C1 segment of cervical spinal cord (tissue), 14 donors: ENCODE measurements at places on chromosomes 3 and 15.

DNA sequence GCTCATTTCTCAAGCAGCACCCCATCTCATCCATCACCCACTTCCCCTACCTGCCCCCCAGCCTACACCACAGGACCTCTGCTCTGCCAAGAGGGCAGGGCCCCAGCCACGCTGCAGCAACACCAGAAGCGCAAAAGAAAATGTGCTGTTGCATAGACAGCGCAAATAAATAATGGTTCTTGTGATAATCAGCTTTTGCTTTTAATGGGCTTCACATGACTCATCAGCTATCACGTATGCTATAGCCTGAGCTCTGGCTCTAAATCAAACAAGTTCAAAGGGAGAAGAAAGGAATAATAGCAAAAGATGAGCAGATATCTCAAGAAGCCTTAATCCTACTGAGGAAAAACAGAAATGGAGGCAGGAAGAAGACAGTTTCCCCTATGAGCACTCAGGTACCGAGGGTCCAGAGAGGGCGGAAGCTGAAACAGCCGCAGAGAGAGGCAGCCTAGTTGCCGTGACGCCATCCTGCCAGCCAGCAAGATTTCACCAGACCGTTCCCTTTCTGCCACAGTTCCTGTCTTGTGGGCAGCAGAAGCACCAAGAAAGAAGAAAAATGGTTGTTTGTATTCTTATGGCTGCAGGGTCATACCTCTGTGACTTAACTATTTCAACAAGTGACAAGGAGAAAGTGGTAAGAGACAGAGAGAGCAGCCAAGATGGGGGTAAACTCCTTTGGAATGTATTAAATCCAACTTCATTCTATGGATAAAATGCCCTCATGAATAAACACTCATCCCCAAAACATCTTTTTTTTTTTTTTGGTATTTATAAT, 22.0 kb downstream of the RAB27A start:
- DNase-seq: no peak

- DNase-seq: no peak
These were observed at the start of gene MUC4 for GRCh38 chr3:195811756-195812155. Gene MUC4 (minus strand): TSS chr3:195811929. CDS start chr3:195811817, 112 bp downstream.

GRCh38 chr3:166257715-166258114, 420.5 kb upstream of the BCHE start:
- no peak for DNase-seq

GRCh38 chr15:74499366-74499765, 38.4 kb upstream of the UBL7 start:
- no peak for DNase-seq

GRCh38 chr15:80870893-80871292, 91.7 kb downstream of the CEMIP start:
- no peak for DNase-seq

GRCh38 chr15:70584441-70584837, 178.9 kb downstream of the UACA start:
- no peak for DNase-seq

- DNase-seq: no peak
These were observed 71.7 kb upstream of the AGTR1 start for GRCh38 chr3:148625991-148626390.

DNA sequence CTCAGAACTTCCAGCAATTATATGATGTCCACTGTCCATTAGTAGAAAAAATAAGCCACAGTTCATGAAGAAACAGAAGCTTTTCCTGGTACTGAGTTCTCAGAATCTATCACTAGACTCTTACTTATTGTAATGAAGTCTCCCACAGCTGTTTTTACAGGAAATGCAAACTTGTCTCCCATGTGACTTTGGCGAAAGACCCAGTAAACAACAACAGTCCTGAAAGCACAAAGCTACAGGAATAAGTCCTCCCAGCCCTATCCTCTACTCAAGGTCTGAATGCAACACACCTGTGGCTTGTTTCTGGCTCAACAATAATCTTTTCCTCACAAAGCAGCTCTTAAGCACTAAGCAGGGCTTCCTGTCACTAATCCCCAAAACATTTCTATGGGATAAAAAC, 55.9 kb downstream of the EOMES start:
- no peak for DNase-seq

- DNase-seq: no peak
These were observed 9.6 kb downstream of the KBTBD13 start for GRCh38 chr15:65085990-65086679.

- DNase-seq: no peak
These were observed 59.4 kb downstream of the DENND4A start for GRCh38 chr15:65732698-65733097.

DNA sequence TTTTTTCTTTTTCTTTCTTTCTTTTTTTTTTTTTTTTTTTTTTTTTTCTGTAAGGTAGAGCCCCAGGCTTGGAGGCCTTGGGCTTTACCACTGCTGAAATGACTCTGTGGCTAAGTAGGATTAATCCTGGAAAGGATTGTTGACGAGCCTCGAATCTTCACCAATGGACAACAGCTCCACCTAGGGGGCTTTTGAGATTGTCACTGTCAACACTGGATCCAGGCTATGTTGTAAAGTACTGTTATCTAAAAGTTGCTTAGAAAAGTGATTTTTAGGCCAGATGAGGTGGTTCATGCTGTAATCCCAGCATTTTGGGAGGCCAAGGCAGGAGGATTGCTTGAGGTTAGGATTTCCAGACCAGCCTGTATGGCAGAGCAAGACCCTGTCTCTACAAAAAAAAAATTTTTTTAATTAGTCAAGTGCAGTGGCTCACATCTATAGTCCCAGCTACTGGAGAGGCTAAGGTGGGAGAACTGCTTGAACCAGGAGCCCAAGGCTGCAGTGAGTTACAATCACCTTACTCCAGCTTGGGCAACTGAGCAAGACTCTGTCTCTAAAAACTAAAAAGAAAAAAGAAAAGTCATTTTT, 41.6 kb downstream of the KLHL18 start:
- DNase-seq: no peak

- no peak for DNase-seq
These were observed 6.5 kb upstream of the DNAJB8 start for GRCh38 chr3:128473180-128473519.

GRCh38 chr3:183269345-183269744, 16.3 kb downstream of the B3GNT5 start:
- no peak for DNase-seq

DNA sequence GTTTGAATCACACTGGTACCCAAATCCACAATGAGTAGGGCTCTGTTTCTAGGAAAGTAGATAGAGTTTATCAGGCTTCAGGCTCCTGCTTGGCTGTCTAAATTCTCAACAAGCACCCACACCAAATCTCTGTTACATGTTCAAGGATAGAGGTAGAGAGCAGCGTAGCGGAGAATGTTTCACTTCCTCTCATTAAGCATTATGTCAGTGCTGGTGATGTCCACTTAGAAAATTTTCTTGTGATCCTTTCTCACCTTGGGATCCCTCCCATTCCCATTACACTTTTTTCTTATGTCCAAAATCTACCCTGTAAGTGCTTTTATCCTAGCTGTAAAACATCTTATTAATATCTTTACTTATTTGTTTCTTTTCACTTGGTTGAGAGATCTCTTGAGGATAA, 34.7 kb upstream of the GCSAM start:
- DNase-seq: no peak

DNA sequence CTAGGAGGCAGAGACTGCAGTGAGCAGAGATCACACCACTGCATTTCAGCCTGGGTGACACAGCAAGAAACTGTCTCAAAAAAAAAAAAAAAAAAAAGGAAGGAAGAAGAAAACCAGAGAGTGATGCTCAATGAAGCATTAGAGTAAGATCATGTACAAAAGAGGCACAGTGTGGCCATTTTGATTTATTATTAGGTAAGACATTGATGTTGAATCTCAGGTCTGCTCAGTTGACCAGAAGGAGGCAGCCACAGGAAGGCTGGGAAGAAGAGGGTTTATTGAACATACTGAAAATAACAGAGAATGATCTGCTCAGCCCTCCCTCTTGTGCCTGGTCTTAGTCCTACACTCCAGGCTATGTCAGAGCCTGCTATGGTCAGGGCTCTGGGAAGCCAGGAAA, 15.6 kb downstream of the LRRK1 start:
- DNase-seq: no peak

DNA sequence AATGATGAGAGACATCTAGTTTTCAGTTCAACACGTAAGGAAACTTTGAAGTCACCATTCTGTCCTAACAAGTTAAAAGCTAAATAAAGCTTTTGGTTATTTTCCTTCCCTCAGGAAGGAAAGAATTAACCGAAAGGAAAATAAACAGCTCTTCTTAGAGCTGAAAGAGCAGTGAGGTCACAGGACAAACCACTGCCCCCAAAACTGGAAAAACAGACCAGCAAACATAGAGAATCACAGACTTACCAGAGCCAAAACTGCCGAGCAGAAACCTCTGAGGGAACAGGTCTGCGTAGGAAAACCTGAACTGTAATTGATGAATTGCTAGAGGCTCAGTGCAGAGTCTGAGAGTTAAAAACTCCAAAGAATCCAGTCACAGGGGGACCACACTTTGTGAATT, 14.7 kb downstream of the USP50 start:
- no peak for DNase-seq

DNA sequence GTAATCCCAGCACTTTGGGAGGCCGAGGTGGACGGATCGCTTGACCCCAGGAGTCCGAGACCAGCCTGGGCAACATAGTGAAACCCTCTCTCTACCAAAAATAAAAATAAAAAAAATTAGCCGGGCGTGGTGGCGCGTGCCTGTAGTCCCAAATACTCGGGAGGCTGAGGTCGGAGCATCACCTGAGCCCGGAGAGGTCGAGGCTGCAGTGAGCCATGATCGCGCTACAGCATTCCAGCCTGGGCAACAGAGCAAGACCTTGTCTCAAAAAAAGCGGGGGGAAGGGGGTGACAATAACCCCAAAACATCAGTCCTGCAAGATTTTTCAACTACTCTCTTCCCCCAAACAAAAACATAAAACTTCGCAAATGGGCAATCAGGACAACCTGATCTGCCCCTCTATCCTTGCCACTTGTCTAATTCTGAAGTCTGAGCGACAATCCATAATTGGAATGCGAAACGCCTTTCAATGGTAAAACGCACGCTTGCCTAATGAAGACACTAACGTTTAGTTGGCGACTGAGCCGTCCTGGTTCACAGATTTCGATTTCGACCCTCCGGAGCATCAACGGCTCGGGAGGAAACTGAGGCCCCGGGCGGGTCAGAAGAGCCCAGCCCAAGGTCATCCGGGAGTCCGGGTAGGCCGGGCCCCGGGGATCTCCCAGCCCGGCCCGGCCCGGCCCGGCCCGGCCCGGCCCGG, 868 bp downstream of the BTBD1 start:
- no peak for DNase-seq

GRCh38 chr3:118098827-118099226, 935.8 kb downstream of the IGSF11 start:
- no peak for DNase-seq

GRCh38 chr15:28273468-28273867, 48.5 kb downstream of the HERC2 start:
- DNase-seq: no peak

- no peak for DNase-seq
These were observed 123.1 kb downstream of the ZMAT3 start for GRCh38 chr3:178948546-178948945.

DNA sequence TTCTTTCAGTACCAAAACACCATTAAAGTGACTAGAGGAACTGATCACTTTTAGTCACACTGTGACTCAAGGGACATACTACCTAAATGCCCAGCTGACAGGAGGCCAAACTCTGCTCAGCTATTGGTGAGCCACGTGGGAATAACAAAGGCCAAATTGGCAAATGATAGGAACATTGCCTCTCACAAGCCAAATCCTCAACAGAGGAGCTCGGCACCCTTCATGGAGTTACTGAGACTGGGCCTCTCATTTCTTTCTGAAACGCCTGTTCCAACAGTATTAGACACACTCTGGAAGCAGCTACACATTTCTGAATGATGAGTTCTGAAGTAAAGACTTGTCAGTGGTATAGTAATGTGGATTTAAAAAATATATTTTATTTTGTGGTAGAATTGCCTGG, 166.0 kb upstream of the COL8A1 start:
- DNase-seq: no peak

DNA sequence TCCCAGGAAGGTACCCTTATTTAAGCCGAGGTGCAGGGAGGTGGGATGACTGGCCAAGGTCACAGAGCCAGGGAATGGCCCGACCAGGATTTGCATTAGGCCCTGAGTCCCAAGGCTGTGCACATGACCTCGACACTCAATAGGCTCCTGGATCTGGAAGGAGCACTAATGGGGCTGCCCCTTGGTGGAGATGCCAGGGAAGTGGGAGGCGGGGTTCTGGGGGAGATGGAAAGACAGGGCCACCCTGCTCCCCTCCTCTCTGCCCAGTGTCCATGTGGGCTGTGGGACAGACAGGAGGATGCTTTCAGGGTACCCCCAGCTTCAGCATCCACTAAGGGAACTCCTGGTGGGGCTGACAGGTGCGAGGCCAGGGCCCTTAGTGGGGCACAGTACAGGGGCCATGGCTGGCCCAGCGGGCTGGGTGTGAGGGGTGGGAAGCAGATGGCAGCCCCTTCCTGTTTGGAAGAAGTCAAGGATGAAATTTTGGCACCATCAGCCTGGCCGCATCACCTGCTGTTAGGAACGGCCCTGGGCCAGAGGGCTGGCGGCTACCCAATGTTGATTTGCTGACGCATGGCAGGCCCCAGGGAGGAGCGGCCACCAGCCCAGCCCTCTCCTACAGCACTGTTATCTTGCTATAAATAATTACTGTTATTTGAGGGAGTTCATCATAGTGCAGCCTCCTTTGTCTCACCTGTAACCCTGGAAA, 37.3 kb downstream of the ATP2B2 start:
- DNase-seq: peak; percentile 99

GRCh38 chr15:38176155-38176554, 76.5 kb upstream of the SPRED1 start:
- DNase-seq: no peak

DNA sequence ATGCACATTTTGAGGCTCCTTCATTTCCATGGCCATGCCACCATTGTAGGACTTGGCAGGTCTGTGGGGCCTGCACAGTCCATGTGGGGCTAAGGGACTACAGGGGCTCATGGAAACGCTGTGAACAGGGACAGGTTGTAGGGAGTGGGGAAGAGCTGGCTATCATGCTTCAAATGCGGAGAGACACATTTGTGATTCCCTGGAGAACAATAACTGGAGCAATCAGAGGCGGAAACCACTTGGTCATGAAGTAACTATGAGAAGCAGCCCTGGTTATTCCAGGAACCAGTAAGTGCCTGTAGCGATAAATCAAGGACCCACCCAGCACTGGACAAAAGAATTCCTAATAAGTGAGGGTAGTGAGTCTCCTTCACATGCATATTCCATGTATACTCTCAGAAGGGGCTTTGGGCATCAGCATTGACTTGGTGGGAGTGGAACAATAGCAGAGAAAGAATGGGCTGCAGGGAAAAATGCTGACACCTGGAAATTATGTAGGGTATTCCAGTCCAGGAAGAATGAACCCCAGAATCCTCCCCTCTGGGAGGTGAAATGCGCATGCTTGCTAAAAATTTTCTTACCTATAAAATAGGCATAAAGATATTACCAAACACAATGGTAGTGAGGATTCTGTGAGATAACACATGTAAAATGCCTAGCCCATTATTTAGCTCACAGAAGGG, 251.4 kb upstream of the ROPN1 start:
- DNase-seq: no peak

DNA sequence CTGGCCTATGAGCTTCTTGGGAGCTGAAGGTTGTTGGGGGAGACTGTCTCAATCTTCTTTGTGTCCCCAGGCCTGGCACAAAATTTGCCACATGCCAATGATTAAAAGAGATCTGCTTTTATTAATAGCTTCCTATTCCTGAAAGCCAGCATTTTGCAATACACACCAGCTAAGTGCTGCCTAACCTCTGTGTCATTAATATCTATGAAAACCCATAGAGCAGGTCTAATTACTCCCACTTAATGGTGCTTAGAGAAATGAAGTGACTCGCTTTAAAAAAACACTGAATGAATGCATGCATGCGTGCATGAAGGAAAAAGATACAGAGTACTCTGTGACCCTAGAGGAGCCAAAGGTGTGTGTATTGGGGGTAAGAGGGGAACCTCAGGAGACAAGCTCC, 55.0 kb downstream of the SLC6A1 start:
- no peak for DNase-seq
